CMK (cell line): ENCODE measurements at places on chromosomes 1 and 21.

DNA sequence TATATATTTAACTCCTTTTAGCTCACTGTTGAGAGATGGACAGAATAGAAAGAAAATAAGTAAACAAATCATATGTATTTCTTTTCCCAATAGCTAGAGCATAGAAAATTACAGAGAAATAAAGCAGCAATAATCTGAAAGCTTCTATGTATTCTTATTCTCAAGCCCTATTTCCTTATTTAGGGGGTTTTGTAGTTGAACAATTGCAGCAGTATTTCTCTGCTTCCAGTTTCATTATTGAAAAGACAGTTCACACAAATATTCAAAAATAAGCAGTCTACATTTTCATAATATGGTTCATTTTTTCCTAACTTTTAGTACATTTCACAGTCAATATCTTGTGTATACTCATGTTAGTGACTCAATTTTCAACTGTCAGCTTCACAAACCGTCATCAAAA lies 638.2 kb downstream of the MRPL39 start:
- DNase-seq, result no peak

DNA sequence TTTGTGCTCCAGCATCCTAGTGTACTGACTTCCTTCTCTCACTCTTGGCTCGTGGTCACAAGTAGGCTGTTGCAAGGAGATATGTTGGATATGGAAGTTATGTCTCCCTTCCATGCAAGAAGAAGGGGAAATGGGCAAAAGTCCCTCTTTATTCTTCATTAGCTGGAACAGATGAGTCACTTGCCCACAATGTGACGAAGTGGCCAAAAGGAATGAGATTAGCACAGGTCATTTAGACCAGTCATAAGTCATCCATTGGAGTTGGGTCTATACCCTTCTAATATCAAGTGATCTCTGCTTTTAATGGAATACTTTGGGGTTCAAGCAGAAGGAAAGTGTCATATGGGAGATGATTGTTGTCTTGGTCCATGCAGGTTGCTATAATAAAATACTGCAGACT lies 91.2 kb upstream of the NGF start:
- no peak for DNase-seq

GRCh38 chr1:80751204-80751603 lies 1049.5 kb upstream of the ADGRL2 start:
- DNase-seq, result no peak

- DNase-seq, result no peak
Observed at GRCh38 chr1:29120947-29121485, 2.7 kb downstream of the TMEM200B start.

DNA sequence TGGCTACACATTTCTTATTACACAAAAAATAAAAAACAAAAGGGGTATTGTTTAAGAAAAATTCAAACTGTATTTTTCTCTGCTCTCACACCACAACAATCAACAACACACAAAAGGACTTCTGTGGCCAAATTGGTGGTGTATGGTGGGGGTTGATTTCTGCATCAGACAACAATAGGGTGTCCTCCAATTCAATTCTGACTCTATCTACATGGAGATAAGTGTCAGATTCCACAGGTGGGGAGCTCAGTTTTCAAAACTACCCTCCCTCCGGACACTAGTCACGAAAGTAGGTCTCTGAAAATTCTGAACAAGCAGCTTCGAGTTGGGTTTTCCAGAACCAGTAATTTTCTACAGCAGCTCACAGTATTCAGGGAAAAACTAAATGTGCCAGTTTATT lies 744.9 kb upstream of the NCAM2 start:
- DNase-seq, result no peak

- DNase-seq, result no peak
Observed at GRCh38 chr1:214044438-214045214, 56.9 kb downstream of the PROX1 start.
